Stimulated activated CD4-positive, alpha-beta T cell treated with anti-CD3 and anti-CD28 coated beads, TNF-alpha, amount 100 ng/mL, for 48 hours (primary cell): ENCODE measurements at places on chromosomes 2 and 18.

DNA sequence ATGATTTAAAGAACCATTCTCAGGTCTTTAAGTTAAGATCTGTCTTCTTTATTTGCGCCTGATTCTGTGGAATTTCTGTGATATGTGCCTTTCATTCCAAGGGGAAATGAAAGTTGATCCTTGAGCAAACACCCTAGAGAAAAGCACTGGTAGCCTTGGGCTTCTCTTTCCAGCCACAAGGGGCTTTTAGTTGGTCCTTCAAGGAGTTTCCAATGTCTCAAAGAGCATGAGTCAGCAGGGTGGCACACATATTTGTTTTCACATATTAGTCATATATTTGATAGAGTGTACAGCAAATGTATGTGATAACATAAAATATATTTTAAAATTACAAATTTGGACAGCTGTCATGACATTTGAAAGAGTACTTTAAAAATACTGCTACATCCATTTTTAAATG lies 339.5 kb downstream of the TXNL1 start:
- no peak for DNase-seq

GRCh38 chr2:207432453-207432852 lies 97.3 kb upstream of the CREB1 start:
- no peak for DNase-seq

- no peak for DNase-seq
Measured at GRCh38 chr2:12219761-12220160, 473.3 kb downstream of the LPIN1 start.

DNA sequence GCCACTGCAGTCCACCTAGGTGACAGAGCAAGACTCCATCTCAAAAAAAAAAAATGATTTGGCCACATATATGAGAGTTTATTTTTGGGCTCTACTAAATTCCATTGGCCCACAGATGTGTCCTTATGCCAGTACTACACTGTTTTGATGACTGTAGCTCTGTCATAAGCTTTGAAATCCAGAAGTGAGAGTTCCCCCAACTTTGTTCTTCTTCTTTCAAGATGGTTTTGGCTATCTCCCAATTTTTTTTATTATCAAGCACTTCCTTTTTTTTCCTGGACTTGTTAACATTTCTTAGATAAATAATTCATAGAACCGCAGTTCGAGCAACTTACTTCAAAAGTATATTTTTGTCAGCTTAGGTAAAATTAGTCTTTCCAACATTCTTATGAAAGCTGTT lies 96.9 kb downstream of the TSHZ1 start:
- no peak for DNase-seq

- DNase-seq: no peak
Measured at GRCh38 chr2:216385478-216385877, 13.2 kb upstream of the MARCHF4 start.

- DNase-seq: no peak
Measured at GRCh38 chr18:79851950-79852349, 54.2 kb downstream of the KCNG2 start.

GRCh38 chr2:175462246-175462645 lies 280.7 kb upstream of the ATP5MC3 start:
- no peak for DNase-seq

DNA sequence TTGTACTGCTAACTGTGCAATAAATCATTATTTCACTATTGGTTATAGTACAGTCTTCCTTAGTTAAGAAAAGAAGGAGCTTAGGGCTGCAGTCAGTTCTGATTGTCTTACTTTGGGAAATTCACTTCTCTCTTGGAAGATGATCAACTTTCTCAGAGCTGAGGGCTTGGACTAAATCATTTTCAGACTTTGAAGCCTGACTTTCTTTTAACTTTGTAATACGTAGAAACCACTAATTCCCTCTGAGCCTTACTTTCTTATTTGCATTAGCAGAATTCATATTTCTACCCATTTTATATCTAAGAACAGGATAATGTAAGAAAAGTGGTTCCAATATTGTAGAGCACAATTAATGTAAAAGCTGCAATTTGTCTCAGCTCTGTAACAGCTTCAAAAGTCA lies 386.4 kb downstream of the TRIB2 start:
- DNase-seq: no peak

- DNase-seq: no peak
Measured at GRCh38 chr2:128752691-128753263, 434.1 kb upstream of the HS6ST1 start.

GRCh38 chr2:237299906-237300305 lies 114.1 kb downstream of the COL6A3 start:
- DNase-seq: no peak

DNA sequence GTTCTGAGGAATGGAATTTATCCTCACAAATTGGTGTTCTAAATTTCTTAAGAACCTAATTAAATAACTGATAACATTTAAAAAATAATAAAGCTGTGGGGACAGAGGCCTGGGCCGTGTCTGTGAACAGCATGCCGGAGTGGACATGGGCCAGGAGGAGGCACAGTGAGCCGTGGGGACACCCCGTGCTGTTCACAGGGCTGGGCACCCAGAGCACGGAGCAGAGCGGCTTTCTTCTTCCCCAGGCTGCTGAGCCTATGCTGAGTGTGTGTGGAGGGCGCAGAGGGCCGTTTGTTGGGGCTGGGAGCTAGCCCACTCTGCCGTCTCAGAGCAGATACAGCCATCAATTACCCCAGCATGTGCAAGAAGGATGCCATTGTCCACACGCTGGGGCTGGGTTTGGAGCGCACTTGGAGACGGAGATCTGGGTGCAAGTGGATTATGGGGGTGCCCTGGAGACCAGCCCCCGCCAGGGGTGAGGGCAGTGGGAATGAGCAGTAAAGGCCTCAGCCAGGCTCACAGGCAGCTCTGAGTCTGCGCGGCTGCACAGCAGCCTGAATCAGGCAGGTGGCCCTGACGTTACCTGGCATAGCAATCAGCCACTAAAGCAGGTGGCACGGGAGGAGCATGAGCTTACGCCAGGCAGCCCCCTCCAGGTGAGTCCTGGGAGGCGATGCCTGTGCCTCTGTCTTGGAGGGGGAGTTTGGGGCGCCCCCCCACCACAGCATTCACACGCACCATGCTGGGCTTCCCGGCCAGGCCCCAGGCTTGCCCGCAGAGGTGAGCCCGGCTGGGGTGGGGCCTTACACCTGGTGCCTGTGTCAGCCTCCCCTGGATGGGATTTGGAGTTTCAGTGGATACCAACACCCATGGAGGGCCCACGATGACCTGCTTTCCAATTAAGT lies 52.1 kb upstream of the SLC66A3 start:
- DNase-seq: no peak

DNA sequence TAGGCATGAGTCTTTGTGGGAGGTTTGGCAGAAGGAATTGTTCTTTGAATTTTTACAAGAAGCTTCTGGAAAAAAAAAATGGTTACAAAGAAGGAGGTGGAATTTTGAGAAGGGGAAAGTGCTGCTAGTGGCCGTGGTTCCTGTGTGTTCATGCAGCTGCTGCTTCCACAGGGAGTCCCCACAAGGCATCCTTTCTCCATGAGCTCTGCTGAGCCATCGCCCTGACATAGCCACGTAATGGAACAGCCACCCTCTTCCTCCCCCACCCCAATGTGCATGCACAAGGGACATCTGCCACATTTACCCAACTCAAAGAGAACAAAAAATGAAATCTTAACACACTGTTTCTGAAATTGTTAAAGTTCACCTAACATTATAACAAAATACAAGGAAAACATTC lies 529.7 kb downstream of the SATB2 start:
- no peak for DNase-seq

GRCh38 chr18:40011201-40011600 lies 1943.8 kb upstream of the PIK3C3 start:
- DNase-seq: no peak

GRCh38 chr2:238296638-238297457 lies 8.4 kb upstream of the PER2 start:
- no peak for DNase-seq

- no peak for DNase-seq
Measured at GRCh38 chr2:233261819-233262555, 10.5 kb downstream of the ATG16L1 start.

DNA sequence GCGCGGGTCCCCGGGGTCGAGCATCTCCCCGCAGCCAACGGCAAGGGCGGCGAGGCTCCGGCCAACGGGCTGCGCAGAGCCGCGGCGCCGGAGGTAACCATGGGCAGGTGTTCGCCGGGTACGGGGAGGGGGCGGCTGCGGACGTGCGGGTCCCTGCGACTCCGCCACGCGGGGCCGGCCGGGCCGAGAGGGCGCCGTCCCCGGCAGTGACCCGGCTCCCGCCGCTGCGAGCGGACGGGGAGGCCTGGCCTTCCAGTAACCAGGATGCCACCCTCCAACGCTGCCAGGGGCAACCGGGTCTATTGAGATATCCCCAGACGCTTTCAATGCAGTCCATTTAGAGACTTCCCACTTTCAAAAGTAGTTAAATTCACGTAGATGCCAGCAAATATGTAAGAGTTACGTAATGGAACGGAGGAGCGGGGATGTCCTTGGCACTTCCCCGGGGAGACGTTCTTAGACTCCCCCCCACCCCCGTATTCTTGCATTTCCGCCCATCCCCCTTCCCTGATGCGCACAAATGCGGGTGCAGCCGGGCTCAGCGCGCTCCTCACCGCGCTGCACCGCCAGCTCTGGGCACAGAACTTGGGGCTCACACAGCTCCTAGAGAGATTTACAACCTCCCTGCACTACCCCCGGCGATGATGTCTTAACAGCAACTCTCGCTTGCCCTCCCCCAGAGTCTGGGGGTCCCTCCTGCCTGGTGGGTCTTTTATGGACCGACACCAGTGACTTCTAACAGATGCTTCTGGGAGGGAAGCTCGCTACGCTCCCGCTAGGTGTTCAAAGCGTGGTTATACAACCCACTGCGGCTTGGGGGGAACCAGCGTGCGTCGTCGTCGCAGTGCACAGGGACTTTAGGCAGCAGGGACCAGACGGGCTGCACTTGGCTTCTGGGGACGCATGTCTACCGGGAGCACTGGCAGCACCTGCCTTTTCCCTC lies 657 bp downstream of the SGPP2 start:
- DNase-seq: no peak

DNA sequence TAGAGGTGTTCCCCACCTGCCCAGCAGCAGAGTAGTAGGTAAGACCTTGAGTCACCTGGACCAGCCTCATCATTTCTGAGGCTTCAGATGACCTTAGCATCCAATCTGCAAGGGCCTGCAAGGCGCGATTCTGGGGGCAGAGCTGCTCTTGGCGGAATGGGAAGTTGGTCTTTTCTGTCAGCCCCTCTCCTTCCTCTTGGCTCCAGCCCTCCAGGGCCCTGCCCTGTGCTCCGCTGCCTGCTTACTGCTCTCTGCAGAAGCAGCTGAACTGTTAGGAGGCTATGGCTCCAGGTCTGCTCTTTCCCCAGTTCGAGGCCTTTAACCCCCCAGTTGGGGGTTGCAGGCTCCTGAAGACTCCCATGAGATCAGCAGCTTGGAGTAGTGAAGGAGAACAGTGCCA lies 96.1 kb upstream of the MCFD2 start:
- no peak for DNase-seq

GRCh38 chr2:116162395-116162794 lies 1652.1 kb upstream of the DDX18 start:
- no peak for DNase-seq

GRCh38 chr2:85929096-85930050 lies 40.6 kb upstream of the ST3GAL5 start:
- no peak for DNase-seq
